Activated CD8-positive, alpha-beta T cell treated with anti-CD3 and anti-CD28 coated beads for 36 hours (primary cell): ENCODE measurements at places on chromosomes 7 and 10. TPM values are rescaled to one million over a fixed set of nuclear protein-coding genes. Genes with fewer than 3 reads are reported as not detected.

UNCX gene
- not detected for total RNA-seq

NXPH1 gene
- not detected for total RNA-seq

SEC31B gene
- total RNA-seq: 40.6 TPM

OSBPL3 gene
- 44.6 TPM for total RNA-seq

UNC5B gene
- 0.07 TPM for total RNA-seq
